ENCODE measurements at places on chromosomes 12 and 14.

DNA sequence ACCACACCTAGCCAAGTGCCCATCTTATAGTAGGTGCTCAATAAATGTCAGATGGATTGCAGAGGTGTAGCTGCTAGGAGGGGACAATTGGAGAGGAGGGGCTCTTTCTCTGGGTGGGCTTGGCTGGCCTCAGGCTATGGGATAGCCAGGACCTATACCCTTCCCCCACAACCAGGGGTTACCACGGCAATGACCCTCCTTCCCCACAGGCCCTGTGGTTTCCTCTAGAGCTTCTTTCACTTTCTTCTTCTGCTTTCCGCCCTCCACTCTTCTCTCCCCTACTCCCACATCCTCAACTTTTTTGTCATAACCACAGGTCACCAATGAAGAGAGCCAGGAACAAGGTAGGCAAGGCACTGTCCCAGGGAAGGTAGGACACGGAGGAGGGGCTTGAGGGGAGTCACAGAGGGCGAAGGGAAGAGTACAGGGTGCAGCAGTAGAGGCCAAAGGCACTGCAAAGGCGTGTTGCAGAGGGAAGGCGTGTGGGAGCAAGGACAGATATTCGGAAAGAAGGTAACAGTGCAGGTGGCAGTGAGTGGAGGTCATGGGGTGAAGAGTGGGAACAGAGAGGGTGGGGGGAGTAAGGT lies 1.9 kb upstream of the ITGB7 start:
- peak; percentile 49 for DNase-seq

- DNase-seq, result no peak
Measured at GRCh38 chr12:77606348-77606747, 224.3 kb upstream of the NAV3 start.

DNA sequence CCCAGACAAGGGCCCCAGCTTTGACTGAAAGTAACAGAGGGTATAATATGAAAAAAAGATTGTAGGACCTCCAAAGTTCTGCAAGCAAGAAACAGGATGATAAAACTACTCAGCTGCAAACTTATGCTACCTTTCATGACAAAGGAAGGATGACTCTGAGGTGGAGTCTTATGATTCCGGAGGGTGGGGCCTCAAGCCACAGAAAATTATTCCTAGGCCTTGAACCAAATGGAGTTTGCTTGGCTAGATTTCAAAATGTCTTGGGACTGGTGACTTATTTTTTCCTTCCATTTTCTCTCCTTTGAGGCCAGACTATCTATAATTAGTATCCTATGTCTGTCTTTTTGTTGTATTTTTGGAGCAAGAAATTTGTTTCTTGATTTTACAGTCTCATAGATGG lies 336.4 kb downstream of the LRIG3 start:
- DNase-seq, result no peak

- DNase-seq, result no peak
Measured at GRCh38 chr12:90519285-90519684, 435.7 kb downstream of the CCER1 start.

- DNase-seq, result no peak
Measured at GRCh38 chr14:46054526-46054925, 597.1 kb downstream of the RPL10L start.

DNA sequence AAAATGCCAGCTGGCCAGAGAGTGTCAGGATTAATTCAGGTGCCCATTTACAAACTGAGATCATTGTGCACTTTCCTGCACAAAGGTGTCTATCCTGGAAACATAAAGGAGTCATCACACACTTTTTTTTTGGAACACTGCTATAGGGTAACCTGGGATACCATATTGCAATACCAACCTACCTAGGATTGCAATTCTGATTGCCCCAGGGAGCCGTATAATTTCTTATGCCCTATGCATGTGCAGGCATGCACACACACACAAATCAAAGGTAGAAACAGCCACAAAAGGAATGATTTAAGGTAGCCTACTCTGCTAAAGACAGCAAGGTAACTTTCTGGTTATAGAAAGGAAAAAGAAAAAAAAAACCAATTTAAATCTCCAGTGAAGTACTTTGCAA lies 285.3 kb upstream of the KITLG start:
- DNase-seq, result no peak

GRCh38 chr12:92504594-92504981 lies 198.2 kb upstream of the PLEKHG7 start:
- no peak for DNase-seq

DNA sequence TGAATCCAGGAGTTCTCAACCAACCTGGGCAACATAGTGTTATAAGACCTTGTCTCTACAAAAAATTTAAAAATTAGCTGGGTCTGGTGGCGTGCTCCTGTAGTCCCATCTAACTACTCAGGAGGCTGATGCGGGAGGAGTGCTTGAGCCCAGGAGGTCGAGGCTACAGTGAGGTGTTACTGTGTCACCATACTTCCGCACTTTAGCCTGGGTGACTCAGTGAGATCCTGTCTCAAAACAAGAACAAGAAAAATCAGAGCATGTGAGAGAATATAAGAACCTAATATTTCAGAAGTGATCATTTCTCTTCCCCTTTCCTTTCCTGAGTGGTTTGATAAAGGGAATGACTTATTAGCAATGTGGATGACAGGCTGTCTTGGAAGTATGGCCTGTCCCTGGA lies 9.5 kb downstream of the TRAF3 start:
- DNase-seq, result no peak

DNA sequence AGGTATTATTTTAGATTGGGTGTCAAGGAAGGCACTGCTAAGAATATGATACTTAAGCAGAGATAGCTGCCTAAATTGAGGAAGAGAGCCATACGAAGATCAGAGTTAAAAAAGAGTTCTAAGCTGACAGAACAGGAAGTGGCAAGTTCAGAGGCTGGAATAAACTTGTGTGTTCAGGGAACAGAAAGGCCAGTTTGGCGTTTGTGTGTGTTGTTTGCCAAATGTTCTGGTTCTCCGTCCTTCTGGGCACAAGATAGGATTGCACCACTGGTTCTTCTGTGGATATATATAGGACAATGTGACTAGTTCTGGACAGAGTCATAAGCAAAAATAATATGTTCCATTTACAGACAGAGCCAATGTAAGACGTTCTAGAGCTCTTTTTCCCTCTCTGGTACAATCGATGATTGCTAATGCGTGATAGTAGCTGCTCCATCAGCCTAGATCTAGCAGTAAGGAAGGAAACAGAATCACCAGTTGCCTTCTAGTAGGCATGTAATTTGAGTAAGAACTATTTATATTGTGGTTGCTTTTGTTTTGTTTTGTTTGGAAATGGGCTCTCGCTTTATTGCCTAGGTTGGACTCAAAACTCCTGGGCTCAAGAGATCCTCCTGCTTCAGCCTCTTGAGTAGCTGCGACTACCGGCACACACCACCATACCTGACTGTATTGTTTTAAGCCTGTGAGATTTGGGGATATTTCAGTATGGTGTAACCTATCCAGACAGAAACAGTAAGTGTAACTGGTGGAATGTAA lies 7.4 kb downstream of the BBS10 start:
- DNase-seq, result no peak

DNA sequence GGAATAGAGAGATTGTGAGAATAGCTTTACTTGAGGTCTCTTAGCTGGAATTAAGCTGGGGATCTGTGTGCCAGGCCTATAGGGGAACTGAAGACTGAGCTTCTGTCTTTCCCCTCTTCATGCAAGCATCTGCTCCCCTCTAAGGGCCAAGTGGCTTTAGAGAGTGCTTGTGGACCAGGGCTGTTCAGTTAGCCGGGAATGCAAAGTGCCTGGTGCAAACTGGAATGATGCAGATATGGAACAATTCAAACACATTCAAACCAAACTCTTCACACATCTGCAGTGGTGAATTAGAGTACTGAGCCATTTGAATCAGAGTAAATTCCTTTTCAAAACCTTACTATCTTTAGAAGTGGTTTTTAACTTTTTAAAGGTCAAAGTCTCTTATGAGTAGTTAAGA lies 99.0 kb downstream of the LIN7A start:
- no peak for DNase-seq

- no peak for DNase-seq
Measured at GRCh38 chr14:23929136-23929535, 24.4 kb upstream of the DHRS4 start.

DNA sequence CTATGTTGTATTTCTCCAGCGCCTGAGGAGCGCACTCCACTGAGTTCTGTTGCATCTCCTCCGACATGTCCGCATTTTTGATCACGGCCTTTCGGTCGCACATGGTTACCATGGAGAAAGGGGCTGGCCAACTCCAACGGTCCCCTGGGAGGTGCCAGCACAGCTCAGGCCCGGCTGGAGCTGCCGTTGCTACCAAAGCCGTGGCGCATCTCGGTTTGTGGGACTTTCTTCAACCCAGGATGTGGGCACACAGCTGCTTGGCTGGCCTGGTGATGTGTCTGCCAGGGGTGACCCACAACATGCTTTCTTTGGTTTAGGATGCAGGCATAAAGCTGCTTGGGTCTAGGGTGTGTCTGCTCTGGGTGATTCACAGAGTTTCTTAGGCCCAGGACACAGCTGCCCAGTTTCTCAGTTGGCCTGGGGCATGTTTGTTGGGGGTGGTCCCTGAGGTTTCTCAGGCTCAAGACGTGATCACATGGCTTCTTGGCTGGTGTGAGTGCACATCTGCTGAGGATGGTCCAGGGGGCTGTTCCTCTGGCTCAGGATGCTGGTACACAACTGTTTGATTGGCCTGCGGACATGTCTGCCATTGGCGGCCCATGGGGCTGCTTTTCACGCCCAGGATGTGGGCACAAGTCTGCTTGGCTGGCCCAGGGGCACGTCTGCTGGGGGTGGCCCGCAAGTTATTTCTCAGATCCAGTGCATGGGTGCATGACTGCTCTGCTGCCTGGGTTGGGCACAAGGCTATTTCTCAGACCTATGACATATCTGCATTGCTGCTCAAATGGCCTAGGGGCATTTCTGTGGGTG lies 25.9 kb upstream of the GTF2A1 start:
- no peak for DNase-seq

DNA sequence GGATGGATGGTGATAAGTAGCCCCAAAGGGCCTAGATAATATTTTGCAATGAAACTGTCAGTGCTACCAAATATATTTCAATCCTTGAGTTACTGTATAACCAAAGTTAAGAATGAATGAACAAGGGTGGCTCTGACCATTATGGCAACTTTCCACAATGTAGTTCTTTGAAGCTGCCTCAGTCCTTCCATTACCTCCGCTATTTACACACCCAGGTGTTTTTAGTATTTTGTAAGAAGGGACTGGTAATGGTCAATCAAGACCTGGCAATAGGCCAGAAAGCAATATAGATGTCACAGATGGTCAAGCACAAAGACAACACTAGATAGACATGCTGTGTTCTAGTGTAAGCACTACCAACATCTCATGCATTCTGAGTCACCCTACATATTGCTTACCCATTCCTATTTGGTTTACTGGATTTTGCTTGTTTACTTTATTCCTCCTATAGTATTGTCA lies 16.3 kb downstream of the DUSP16 start:
- DNase-seq, result no peak

DNA sequence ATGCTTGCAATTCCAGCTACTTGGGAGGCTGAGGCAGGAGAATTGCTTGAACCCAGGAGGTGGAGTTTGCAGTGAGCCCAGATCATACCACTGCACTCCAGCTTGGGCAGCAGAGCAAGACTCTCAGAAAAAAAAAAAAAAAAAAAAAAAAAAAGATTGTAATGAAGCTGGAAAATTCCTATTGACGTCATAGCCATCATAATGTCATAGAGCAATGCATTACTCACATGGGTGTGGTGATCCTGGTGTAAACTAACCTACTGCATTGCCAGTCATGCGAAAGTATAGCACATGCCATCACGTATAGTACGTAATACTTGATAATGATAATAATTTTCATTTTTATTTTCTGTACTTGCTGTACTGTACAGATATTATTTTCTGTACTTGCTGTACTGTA lies 42.7 kb upstream of the NID2 start:
- DNase-seq, result no peak

- no peak for DNase-seq
Measured at GRCh38 chr14:61923348-61923747, 161.1 kb downstream of the SNAPC1 start.

DNA sequence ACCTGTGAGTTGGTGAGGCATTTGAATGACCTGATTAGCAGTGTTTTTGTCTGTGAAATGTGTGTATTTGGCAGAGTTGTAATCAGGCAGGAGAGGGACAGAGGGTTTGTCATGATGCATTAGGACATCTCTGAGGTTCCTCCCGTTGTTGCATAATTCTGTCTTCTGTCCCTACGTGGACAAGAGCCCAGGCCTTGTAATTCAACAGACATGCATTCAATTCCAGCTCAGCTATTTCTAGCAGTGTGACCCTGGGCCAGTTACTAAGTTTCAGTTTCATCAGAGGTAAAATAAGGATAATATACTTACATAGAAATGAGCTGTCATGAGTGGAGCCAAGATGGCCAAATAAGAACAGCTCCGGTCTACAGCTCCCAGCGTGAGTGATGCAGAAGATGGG lies 208.6 kb downstream of the SLC38A4 start:
- DNase-seq, result no peak

GRCh38 chr12:53599579-53599978 lies 26.6 kb downstream of the ATF7 start:
- no peak for DNase-seq

- DNase-seq, result peak; percentile 24
Measured at GRCh38 chr12:126747530-126748149, 1519.3 kb upstream of the TMEM132C start.

GRCh38 chr14:92417759-92418158 lies 94.8 kb downstream of the SLC24A4 start:
- DNase-seq, result peak; percentile 72

- no peak for DNase-seq
Measured at GRCh38 chr12:19507823-19508222, 68.5 kb downstream of the AEBP2 start.

GRCh38 chr14:65846196-65846868 lies 433.8 kb downstream of the FUT8 start:
- peak; percentile 25 for DNase-seq

GRCh38 chr12:78933014-78933413 lies 68.4 kb downstream of the SYT1 start:
- DNase-seq, result no peak

DNA sequence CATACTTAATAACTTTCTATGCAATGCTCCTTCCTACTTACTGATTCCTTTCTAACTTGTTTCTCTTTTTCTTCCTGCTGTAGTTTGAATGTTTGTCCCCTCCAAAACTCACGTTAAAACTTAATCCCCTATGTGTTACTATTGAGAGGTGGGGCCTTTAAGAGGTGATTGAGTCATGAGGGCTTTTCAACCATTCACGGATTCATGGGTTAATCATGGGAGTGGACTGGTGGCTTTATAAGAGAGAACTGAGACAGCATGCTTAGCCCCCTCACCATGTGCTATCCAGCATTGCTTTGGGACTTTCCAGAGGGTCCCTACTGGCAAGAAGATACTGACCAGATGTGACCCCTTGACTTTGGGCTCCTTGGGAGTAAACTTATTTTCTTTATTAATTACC lies 66.0 kb upstream of the TRIM9 start:
- DNase-seq, result no peak

- DNase-seq, result no peak
Measured at GRCh38 chr14:66224492-66225178, 261.5 kb upstream of the CCDC196 start.

- DNase-seq, result peak; percentile 48
Measured at GRCh38 chr14:102370305-102370809, 7.6 kb downstream of the TECPR2 start.

GRCh38 chr12:120666571-120667390 lies 20.2 kb upstream of the MLEC start:
- DNase-seq, result no peak

- DNase-seq, result no peak
Measured at GRCh38 chr12:26319511-26319910, 124.1 kb downstream of the SSPN start.

Data from CD4-positive, alpha-beta T cell treated with Interleukin-4 for 1 hour (primary cell).